ENCODE measurements at places on chromosomes 12 and 14. TPM values are rescaled to one million over a fixed set of nuclear protein-coding genes. Genes with fewer than 3 reads are reported as not detected.

- H3K27ac ChIP-seq = no peak overlapping the region
- no peak for DNase-seq
- no peaks in the 10 kb centered on the region for H3K4me1 ChIP-seq
- H3K4me3 ChIP-seq = no peak overlapping the region
- no peaks in the 10 kb centered on the region for H3K36me3 ChIP-seq
These were observed 57.2 kb downstream of the SETD3 start for GRCh38 chr14:99423434-99423833.

DNA sequence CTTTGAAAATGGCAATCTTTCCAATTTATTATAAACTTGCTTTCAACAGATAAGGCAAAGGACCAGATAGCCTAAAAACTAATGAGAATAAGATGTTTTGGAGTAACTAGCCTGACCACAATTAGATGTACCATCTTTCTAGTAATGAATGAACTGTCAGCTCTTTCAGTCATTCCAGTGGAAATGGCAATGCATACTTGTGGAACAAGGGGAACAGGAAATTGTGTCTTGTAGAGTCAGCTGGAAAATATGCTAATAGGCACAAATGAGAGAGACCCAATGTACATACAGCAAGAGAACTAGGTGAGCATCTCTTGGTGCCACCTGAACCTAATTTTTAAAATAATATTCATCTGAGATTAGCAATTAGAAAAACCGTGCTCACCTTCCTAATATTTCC lies 76.1 kb upstream of the GPHB5 start:
- no peaks in the 10 kb centered on the region for H3K27me3 ChIP-seq
- no peaks in the 10 kb centered on the region for H3K36me3 ChIP-seq
- H3K4me3 ChIP-seq = no peak overlapping the region
- H3K27ac ChIP-seq = no peak overlapping the region
- H3K4me1 ChIP-seq = peaks cover 3% of the 10 kb centered on the region

DNA sequence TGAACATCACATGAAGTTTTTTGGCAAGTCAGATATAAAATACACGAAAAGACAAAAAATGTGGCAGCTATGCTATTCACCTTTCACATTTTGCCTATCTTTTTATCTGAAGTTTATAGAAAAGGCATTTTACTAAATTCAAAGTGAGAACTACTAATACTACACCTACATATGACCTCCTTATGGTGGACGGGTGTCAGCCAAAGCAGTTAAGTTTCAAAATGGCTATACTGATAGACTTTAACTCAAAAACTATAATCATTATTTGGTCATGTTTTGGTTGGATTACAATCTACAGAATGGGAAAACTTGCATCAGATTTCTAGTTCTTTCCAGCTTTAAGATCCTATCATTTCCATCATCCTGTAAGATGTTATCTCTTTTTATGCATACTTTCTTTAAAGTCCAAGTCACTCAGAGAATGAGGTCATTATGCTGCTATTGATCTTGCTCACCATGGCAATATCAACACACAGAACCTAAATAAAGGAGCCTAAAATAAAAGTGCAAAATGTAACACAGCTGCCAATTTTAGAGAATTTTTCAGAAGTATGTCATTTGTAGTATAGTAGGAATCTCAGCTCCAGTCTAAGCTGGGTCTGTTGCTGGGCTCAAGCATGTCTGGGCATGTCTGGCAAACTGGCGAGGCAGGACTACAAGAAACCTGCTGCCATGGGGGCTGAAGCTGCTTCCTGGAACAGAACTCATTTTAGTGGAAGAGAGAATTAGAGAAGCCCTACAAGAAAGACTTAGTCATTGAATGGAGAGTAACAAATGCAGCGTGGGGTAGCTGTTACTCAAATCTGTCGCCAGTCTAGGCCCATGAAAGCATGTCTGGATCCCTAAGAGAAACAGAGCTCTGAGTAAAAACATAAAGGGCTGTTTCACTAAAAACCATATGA lies 7.6 kb upstream of the AEBP2 start:
- no peak overlapping the region for H3K4me3 ChIP-seq
- DNase-seq = no peak
- H3K27me3 ChIP-seq = no peaks in the 10 kb centered on the region
- H3K36me3 ChIP-seq = no peaks in the 10 kb centered on the region

GRCh38 chr14:43172899-43173548 lies 1334.1 kb downstream of the FSCB start:
- no peak overlapping the region for H3K4me3 ChIP-seq
- H3K4me1 ChIP-seq = no peaks in the 10 kb centered on the region
- no peak overlapping the region for H3K27ac ChIP-seq
- H3K36me3 ChIP-seq = no peaks in the 10 kb centered on the region
- DNase-seq = no peak

DNA sequence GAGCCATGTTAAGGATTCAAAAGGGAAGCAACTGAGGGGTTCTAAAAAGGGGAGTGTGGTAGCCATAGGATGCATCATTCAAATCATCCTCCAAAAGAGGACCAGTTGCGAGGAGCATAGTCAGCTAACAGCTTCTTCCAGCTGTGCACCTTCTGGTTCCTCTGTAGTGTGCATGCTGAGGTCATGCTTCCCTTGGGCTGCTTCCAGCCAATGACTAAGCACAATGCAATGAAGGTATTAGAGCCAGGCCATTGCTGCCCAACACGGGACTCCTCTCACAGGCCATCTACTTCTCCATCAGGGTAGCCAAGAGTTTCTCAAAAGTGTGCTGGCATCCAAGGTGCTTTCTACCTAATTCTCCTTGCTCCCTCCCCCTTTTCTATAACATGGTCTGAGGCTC lies 69.2 kb upstream of the ARID2 start:
- no peak overlapping the region for H3K27ac ChIP-seq
- no peaks in the 10 kb centered on the region for H3K27me3 ChIP-seq
- H3K36me3 ChIP-seq = no peaks in the 10 kb centered on the region
- DNase-seq = no peak

- H3K36me3 ChIP-seq = no peaks in the 10 kb centered on the region
- DNase-seq = no peak
- no peak overlapping the region for H3K27ac ChIP-seq
- H3K4me1 ChIP-seq = no peaks in the 10 kb centered on the region
- H3K27me3 ChIP-seq = no peaks in the 10 kb centered on the region
- H3K4me3 ChIP-seq = no peak overlapping the region
These were observed 264.1 kb downstream of the DACT1 start for GRCh38 chr14:58901826-58902225.

- H3K4me1 ChIP-seq = peaks cover 47% of the 10 kb centered on the region
These were observed 10.9 kb downstream of the CCDC85C start for GRCh38 chr14:99592933-99593753.

DNA sequence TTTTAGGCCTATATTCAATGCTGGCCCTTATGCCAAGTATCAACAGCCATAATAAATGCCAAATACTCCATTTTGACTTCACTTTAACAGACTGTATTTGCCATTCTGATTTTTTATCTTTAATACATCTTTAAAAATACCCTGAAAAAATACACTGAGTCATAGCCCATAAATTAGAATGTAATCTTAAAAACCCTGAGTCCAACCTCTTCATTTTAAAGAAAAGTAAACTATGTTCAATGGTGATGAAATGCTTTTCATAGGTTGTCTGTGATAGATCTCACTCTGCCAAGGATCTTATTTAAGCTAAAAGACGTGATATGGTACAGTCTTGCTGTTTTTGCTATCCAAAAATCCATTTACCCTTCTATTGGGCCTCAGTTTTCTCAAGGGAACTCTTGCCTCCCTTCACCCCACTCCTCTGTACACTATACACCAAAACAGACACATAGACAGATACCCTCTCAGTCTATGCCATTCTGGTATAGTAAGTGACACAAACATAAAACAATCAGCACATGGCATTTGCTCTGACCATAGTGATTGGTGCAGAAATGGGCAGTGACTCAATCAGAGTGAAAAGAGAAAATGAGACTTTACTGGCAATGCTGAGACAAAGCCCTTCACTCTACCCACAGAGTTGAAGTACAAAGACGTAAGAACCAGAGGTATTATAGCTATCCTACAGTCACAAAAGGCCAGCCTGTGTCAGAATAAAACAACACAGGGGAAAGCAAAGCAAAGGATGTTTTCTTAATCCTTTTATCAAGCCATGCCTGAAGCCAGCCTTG lies 49.1 kb downstream of the BTG1 start:
- H3K4me3 ChIP-seq = no peak overlapping the region
- H3K27me3 ChIP-seq = no peaks in the 10 kb centered on the region
- no peaks in the 10 kb centered on the region for H3K4me1 ChIP-seq
- H3K36me3 ChIP-seq = no peaks in the 10 kb centered on the region
- no peak for DNase-seq

GRCh38 chr12:75744607-75745256 lies 233.3 kb upstream of the KRR1 start:
- no peaks in the 10 kb centered on the region for H3K4me1 ChIP-seq
- H3K27me3 ChIP-seq = no peaks in the 10 kb centered on the region
- DNase-seq = no peak
- no peak overlapping the region for H3K4me3 ChIP-seq
- H3K36me3 ChIP-seq = no peaks in the 10 kb centered on the region

DNA sequence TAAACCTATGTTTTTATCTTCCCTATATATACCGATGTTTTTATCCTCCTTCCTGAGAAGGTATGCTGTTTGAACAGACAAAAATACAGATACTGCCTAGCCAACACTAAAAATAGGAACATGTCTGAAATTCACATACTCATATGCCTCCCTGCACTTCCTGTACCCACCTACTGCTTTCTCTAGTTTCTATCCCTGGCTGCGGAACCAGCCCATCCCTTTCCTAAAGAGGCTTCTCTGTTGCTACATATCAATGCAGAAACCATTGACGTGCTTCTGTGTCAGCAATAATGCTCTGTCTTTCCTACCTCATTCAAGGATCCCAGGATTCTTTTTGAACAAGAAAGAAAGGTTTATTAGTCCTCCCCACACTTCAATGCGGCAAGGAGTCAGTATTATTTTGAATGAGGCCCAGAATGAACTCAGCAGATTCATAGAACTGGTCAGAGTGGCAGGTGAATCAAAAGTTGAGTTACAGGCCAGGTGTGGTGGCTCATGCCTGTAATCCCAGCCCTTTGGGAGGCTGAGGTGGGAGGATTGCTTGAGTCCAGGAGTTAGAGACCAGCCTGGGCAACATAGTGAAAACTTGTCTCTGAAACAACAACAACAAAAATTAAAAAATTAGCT lies 67.8 kb upstream of the NAP1L1 start:
- no peaks in the 10 kb centered on the region for H3K27me3 ChIP-seq
- no peak overlapping the region for H3K27ac ChIP-seq
- no peak overlapping the region for H3K4me3 ChIP-seq
- H3K4me1 ChIP-seq = no peaks in the 10 kb centered on the region
- no peak for DNase-seq
- H3K36me3 ChIP-seq = no peaks in the 10 kb centered on the region

DNA sequence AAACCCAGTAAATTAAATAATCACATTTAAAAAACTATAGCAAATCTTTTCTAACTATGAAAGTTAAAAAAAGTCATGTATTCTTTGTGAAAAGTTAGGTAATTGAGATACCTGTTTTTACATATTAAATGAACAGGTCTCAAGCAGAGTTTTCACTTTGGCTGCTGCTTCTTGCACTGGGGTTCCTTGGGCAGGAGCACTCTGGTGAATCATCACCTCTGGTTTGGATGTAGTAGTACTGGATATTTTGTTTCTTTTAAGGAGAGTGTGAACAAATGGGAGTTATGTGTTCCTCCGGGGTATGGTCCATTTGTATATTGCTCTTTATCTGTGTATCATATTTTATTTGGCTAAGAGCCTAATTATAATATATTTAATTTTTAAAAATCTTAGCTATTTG lies 82.7 kb downstream of the FUT8 start:
- no peak overlapping the region for H3K4me3 ChIP-seq
- H3K4me1 ChIP-seq = no peaks in the 10 kb centered on the region
- no peaks in the 10 kb centered on the region for H3K27me3 ChIP-seq
- H3K27ac ChIP-seq = no peak overlapping the region

- DNase-seq = no peak
- H3K4me3 ChIP-seq = no peak overlapping the region
- H3K27me3 ChIP-seq = no peaks in the 10 kb centered on the region
- H3K27ac ChIP-seq = no peak overlapping the region
These were observed 464.0 kb downstream of the RAD51B start for GRCh38 chr14:68283378-68284123.

DNA sequence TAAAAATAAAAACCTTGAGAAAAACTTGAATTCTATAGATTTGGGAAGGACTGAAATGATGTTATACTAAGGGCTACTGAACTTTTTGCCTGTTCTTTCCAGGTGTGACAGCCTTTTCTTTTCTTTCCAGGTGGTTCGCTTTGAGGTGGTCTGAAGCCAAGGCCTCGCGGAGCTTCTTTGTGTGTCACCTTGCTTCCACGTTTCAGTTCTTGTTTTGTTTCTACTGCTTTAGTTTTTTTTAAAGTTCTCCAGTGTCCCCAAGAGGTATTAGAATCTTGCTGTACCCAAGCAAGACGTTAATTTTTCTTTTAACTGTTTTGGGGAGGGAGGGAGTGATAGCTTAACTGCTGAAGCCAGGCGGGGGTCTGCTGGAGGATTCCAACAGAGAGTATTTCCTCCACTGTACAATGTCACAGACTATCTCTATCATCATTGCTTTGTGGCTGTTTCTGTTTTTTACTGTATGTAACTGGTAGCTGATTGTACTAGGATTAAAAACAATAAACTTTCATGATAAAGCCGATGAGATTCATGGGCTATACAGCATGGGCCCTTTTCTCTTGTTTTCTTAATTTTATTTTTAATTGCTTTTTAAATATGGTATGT lies 40.2 kb downstream of the PROX2 start:
- H3K27me3 ChIP-seq = no peaks in the 10 kb centered on the region
- H3K27ac ChIP-seq = no peak overlapping the region
- no peaks in the 10 kb centered on the region for H3K4me1 ChIP-seq
- H3K36me3 ChIP-seq = no peaks in the 10 kb centered on the region
- DNase-seq = no peak

DNA sequence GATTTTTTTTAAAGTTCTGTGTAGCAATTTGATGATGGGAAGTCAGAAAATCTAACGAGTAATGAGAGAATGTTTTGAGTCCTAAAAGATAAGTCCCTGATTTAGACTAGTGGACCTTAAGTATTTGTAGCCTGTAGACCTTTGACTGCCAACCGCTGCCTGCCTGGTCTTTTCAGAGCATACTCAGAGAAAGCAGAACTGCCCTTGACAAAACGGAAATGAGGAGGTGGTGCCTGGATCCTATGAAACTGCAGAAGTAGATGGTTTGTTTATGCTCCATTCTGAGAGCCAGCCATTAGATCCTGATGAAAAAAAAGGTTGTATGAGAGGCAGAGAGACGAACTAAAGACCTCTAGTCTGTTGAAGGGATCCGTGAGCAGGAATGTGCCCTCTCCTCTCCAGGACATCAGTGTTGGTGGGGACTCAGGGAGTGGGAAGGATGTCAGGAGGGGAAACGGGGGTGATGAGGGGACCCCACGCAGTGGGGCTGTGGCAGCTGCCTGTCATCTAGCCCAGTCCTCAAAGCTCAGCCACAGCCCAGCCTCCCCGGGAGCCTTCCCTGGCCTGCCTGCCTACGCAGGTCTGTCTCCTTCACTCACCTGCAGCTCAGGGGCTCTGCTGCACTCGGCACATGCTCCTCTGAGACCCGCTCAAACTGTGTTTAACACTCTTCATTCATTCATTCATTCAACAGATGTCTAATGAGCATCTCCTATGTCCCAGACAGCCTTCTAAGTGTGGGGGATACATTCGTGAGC lies 447.5 kb downstream of the AACS start:
- no peaks in the 10 kb centered on the region for H3K4me1 ChIP-seq
- no peaks in the 10 kb centered on the region for H3K27me3 ChIP-seq
- no peak overlapping the region for H3K27ac ChIP-seq
- no peak for DNase-seq
- no peaks in the 10 kb centered on the region for H3K36me3 ChIP-seq

Gene IFNG-AS1
- not detected for total RNA-seq

Gene IQSEC3
- total RNA-seq = 6.5 TPM

Gene OTX2
- total RNA-seq = not detected

Gene WNT1
- total RNA-seq = not detected

Gene GPR132
- 7.7 TPM for total RNA-seq

Gene CFAP251
- total RNA-seq = 3.3 TPM

Gene PKP2
- 35.0 TPM for total RNA-seq

Gene PRKD1
- total RNA-seq = 30.6 TPM

Gene SERPINA12
- not detected for total RNA-seq

Measured in tibial nerve (tissue), 4 donors.